ENCODE measurements at places on chromosomes 16 and 17.

DNA sequence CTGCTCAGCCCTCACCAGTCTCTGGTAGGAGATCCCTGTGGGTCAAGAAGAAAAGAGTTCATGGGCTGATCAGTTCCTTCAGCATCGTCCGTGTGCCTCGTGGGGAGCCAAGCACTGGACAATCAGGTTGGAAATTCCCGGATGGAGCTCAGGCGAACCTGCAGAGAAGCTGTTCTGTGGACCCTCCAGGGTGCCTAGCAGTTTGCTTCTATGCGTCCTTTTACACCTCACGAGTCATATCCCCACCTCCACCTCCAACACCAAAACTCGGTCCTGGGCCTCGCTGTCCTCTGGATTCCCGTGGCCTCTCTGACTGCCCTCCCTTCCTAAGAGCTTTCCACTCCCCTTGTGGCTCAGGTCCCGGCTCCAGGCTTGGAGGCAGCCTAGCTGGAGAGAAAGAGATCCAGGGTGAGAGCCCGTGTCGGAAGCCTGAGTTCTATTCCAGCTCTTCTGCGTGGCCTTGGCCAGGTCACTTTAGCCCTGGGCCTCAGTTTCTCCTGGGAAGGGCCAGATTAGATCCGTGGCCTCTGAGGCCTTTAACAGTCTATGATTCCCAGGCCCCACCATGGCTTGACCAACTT is 26.2 kb upstream of the PIK3R6 start:
- peak; percentile 51 for DNase-seq

DNA sequence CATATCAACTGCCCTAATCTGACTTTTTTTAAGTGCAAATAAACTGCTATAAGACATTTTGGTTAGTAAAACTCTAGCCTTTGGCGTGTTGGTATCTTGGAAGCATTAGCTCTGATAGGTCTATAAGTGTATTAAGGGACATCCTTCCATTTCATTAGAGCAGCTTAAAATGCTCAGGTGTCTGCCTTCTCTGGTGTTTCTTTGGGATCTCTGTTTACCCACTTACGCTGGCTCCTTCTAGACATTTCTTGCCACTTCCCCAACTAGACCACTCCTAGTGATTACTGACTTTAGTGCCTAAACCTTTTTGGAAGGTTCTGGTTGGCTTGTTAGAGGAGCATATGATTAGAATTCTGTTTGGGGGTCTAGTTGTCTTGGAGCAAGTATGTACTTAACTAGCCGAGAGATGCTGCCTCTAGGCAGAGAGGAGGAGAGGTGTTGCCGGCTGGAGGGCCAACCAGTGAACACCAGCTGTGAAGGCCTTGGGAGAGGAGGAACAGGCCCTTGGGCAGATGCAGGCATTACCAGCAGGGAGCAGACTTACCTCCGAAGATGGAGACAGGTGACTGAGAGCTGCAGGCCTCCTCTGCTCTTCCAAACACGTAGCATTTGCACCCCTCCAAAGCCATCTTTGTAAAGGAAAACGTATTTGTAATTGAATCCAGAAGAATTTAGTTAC is 15.2 kb upstream of the CLEC18C start:
- DNase-seq = peak; percentile 79

- no peak for DNase-seq
These were observed 7.0 kb upstream of the ODF4 start for GRCh38 chr17:8332688-8333087.

DNA sequence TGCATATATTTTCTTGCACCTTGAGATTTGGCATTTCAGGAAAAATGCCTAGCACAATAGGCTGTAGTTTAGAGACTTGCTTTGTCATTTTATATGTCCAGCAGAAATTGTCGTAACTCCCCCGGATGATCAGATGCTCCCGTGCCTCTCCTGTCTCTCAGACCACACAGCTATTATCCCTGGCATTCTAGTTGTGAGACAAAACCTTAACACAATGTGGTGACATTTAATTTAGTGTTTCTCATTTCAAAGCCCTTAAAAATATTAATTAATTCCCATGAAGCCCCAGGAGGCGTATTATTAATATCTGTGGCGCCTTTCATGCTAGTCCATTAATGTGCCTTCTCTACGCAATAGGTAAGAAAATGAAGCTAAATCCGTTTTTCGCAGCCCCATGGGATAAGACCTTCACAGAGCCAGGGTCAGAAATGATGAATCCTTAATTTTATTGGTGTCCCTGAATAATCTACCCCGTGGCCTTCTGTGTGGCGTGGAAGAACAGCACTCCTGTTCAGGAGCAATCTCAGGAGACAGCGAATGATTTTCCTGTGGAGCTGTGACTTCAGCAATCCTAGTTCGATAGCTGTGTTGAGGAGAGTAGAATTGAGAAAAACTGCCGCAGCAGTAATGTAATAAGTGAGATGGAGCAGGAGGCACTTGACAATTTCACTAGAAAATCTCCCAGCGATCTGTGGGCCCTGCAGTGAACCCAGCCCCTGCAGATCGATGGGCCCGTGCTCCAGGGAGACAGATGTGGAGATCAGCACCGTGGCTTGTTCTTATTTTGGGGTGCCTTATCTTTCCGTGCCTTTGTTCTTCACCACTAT is 157.9 kb downstream of the RPTOR start:
- no peak for DNase-seq

- no peak for DNase-seq
These were observed at the start of gene AANAT for GRCh38 chr17:76467366-76467765. TSS of gene AANAT (plus strand) at chr17:76467603. CDS start at chr17:76468747, 1,144 bp downstream.

GRCh38 chr17:51184124-51184523 is 17.9 kb downstream of the NME2 start:
- DNase-seq = no peak
